ENCODE measurements at places on chromosomes 5 and 9.
A peak's percentile ranks its signal among the peaks of the same experiment; 100 is the strongest.

DNA sequence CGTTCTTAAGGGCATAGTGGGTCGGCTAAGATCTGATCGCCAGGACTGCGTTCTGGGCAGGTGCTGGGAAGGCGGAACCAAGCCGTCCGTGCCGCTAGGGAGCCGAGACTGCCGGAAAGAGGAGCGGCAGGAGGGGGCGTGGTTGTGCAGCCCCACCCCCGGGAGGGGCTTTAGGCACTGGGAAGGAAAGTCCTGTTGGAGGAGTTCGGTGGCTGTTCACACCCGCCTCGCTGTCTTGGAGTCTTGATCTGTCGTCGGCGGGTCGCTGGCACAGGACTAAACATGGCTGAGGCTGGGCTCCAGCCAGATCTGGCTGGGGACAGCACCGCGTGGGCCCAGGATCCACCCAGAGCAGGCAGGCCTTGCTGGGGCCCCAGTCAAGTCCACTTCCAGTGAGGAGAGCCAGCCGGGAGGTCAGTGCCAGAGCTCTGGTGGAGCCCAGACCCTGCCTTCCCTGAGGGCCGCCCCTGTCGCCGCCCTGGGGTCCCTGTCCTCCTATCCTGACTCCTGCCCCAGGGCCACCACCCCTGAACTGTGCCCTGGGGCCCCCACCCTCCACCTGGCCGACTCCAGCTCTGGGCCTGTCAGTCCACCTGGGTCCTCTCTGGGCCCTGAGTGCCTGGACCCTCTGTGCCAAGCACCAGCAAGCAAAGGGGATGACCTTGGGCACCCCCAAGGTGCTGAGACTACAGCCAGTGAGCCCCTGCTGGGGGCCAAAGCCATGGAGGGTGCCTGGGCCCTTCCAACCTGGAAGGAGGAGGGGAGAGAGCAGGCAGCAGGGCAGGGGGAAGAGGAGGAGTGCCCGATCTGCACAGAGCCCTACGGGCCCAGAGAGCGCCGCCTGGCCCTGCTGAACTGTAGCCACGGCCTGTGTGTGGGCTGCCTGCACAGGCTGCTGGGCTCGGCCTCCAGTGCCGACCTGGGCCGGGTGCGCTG, 4.5 kb downstream of the RNF208 start:
- no peak for DNase-seq

GRCh38 chr9:27473111-27473529, 51.0 kb upstream of the IFNK start:
- DNase-seq = peak; percentile 45

- DNase-seq = no peak
These were observed 4.4 kb upstream of the N4BP3 start for GRCh38 chr5:178108966-178109365.

DNA sequence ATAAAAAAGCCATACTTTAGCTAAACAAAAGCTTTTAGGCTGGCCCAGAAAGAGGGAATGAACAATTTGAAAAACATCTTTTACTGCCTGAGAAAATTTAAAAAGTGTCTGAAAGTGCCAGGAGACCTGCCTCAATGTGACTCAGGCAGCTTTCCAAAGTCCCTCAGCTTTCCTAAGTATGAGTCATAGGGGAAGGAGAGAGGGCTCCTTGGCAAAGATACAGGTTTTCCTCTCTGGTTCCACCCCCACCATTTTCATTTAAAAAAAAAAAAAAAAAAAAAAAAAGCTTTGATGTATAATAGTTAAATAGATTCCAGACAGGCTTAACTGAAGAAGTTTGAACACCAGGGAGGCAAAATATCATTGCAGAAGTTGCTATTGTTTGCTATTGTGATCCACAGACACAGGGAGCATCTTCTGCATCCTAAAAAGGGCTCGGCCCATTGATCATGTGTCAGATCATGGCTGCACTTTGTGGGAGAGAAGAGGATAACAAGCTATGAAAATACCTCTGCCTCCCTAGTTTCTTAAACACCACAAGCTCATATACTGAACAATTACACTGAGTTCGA, 71.5 kb downstream of the MRPS27 start:
- peak; percentile 41 for DNase-seq

DNA sequence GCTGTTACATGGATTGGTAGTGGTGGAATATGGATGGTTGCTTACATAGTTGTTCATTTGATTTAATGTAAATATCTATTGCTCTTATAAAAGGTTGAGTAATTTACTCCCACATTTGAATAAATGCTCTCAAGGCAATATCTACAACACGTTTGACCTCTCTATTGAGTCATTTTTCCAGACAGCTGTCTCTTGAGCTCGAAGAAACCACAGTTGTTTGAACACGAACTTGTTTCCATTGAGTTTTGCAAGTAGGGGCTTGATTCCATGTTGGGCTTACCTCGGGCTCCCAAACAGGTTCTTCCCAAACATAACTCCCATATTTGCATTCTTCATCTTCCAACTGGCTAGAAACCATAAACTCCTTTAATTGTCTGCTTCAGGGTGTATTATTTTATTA, 115.0 kb upstream of the HMHB1 start:
- DNase-seq = peak; percentile 23

DNA sequence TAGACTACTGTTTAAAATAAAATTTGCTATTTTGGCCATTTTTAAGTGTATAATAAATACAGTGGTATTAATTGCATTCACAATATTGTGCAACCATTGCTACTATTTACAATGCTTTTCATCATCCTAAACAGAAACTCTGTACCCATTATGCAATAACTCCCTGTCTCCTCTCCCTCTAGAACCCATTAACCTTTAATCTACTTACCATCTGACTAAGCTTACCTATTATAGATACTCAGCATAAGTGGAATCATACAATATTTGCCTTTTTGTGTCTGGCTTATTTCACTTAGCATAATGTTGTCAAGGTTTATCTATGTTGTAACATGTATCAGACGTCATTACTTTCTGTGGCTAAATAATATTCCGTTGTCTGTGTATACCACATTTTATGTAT, 25.9 kb downstream of the CD14 start:
- DNase-seq = no peak

DNA sequence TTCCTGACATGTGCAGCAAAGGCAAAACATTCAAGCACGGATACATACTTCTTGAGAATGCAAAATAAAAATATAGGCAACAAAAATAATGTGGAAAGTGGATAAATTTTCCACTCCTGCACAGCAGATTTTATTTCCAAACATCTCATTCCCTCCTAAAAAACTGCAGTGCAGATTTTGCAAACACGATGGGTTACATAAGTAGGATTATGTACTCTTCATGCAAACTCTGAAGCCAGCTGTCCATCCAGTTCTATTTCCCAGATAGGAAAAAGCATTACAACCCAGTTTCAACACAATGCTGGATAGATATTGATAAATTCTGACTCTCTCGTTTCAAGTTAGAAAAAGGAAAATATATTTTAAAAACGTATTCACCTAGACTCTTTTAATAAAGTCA, 52.7 kb upstream of the CCNG1 start:
- DNase-seq = no peak

DNA sequence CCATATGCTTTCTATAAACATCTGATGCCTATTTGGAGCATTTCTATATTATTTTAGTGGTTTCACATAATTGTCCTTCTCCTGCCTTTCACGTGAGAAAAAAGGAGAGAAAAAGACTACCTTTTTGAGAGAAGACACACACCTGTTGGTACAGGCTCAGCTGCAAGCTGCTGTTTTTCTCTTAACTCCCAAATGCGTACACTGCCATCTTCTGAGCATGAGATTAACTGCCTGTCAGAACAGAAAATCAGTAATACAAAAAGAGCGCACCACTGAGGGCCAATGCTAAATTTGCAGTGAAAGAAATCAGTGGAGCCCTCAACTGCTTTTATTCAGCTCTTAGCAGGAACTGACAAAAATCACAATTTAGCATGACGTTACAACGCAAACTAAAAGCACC, 54.9 kb downstream of the WDR41 start:
- no peak for DNase-seq

DNA sequence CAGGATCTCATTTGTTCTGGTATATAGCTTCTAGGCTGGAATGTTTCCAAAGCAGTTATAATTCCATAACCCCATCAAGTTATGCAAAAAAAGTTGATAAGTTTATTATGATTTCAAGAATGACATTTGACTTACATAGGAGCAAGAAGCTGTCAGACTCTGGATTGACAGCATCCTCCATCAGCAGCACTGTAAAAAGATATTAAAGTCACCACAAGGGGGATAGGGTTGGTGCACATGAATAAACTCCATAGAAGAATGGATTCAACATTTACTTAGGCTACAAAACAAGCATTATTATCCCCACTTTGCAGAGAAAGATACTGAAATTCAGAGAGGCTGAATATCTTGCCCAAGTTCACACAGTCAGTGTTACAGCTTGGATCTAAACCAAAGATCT, 208.9 kb upstream of the SLC30A5 start:
- peak; percentile 8 for DNase-seq

- no peak for DNase-seq
These were observed 71.8 kb upstream of the TAF11L2 start for GRCh38 chr5:17426104-17426749.

DNA sequence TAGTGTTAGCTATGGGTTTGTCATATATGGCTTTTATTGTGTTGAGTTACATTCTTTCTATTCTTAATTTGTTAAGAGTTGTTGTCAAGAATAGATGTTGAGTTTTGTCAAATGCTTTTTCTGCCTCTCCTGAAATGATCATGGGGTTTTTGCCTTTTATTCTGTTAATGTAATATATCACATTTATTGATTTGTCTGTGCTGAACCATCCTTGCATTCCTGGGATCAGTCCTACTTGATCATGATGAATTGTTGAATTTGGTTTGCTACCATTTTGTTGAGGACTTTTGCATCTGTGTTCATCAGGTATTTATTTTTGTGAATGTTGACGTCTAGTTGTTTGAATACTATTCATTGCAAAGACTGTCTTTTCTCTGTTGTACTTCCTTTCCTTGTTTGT, 23.9 kb downstream of the RIC1 start:
- no peak for DNase-seq

GRCh38 chr9:76441551-76442322, 17.2 kb upstream of the GCNT1 start:
- DNase-seq = no peak

GRCh38 chr9:19192202-19193028, 38.1 kb upstream of the DENND4C start:
- DNase-seq = no peak

GRCh38 chr5:38367410-38367809, 109.1 kb downstream of the EGFLAM start:
- DNase-seq = no peak

DNA sequence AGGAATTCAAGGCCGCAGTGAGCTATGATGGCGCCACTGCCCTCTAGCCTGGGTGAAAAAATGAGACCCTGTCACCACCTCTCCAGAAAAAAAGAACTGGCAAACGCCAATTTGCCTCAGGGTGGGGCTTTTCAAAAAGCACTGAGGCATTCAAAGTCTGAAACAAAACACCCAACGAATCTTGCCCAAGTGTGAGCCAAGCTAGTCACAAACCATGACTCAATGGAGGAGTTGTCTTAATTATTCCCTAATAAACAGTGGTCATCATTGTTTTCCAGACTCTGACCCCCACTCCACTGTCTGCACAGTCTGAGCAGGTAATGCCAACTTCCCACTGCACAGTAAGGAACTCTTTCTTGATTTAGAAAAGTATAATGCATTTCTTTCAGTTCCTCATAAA, 16.8 kb downstream of the FRMD3 start:
- DNase-seq = no peak

GRCh38 chr9:113620377-113621161, 157.0 kb downstream of the RGS3 start:
- peak; percentile 90 for DNase-seq

DNA sequence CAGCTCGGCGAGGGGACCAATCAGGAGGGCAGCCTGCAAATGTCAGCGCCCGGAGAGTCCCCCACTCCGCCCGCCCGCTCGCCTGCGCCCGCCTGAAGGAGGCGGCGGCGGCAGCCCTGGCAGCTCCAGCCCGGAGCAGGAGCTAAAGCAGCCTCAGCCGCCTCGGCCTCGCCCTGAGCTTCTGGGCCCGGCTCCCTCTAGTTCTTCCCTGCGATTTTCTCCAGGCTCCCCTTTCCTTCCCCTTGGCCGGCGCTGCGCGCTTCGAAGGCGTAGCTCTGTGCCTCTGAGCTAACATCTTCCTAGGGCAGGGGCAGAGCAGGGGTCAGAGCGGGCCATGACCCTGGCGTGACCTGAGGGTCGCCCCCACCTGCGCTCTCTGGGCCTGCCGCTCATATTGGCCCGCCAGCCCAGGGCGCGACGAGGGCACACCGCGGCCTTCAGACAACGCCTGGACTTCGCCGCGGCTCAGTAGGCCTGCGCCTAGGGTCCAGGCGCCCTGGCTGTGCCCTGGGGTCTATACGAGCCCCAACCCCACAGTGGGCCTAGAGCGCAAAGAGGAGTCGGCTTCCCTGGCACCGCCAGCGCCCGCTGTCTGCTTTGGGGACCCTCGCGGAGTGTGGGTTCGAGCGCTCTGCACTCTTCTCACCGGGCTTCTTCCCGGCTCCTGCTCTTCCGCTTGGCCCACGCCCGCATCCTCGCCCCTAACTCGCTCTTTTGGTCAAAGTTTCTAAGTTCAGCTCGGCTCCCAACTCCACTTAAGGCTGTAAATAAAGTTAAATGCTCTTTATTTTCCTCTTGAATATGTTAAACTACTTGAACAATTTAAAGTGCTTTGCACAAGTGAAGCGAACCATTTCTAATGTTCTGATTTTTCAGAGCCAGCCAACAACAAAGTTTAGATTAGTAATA, 504 bp upstream of the OTP start:
- no peak for DNase-seq

- DNase-seq = no peak
These were observed 291.5 kb downstream of the SEC61B start for GRCh38 chr9:99513441-99514112.

- DNase-seq = no peak
These were observed 127.7 kb upstream of the ANKRD55 start for GRCh38 chr5:56360816-56361215.

GRCh38 chr5:121239951-121240350, 611.7 kb upstream of the FTMT start:
- DNase-seq = peak; percentile 91

- DNase-seq = no peak
These were observed 624.7 kb upstream of the ACO1 start for GRCh38 chr9:31759703-31760102.

DNA sequence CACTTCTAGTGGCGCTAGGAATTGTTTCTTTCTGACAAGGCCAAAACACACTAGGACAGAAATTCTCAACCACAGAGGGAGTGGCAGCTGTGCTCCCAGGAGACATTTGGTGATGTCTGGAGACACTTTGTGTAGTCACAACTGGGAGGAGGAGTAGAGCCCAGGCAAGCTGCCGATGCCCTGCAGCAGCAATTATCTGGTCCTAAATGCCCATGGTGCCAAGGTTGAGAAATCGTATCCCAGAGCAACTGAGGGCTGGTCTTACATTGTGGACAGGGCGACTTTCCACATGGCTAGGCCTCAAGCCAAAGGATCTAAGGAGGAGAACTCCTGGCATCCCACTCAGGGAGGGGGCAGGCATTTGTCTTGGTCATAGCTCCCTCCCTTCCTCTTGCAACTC, 259.9 kb downstream of the GADD45G start:
- DNase-seq = no peak

DNA sequence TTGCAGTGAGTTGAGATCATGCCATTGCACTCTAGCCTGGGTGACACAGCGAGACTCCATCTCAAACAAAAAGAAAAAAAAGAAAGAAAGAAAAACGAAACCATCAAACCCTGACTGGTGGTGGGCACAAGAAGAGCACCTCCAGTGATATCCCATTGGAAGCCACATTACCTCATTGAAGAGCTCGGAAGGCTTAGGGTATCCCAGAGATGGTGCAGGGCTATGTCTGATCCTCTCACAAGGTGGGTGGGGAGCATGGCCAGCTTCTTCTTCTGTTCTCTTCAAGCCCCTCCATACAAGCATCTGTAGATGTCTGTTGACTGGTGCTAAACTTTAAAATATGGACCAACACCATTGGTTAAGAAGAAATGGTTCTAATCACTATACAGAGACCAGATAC, 45.8 kb downstream of the GAS1 start:
- DNase-seq = no peak

GRCh38 chr5:85814596-85814995, 803.1 kb upstream of the COX7C start:
- no peak for DNase-seq
